ENCODE measurements at places on chromosomes 5 and 9. TPM values are rescaled to one million over a fixed set of nuclear protein-coding genes. Genes with fewer than 3 reads are reported as not detected.

- DNase-seq, result no peak
Measured at GRCh38 chr5:17340379-17340778, 122.9 kb downstream of the BASP1 start.

GRCh38 chr5:144433893-144434292 is 263.2 kb downstream of the KCTD16 start:
- no peak for DNase-seq

- DNase-seq, result no peak
Measured at GRCh38 chr5:138737494-138738265, 15.5 kb upstream of the CTNNA1 start.

- DNase-seq, result no peak
Measured at GRCh38 chr9:130352586-130353285, 87.2 kb downstream of the HMCN2 start.

DNA sequence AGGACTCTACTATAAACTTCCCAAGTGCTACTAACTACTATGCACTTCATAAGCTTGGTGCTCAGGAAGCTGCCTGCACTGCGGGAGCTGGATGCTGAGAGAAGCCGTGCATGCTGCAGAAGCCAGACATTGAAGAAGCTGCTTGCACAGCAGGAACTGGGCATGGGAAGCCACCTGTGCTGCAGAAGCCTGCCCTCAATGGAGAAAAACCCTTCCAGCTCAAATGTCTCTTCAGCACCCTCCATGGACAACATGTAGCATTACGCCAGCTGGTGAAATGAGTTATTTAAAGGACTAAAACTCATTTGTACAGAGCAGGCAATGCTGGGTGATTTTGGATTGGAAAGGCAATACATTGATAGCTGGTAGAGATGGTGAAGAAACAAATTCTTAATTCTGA is 247.2 kb downstream of the KIF4B start:
- no peak for DNase-seq

DNA sequence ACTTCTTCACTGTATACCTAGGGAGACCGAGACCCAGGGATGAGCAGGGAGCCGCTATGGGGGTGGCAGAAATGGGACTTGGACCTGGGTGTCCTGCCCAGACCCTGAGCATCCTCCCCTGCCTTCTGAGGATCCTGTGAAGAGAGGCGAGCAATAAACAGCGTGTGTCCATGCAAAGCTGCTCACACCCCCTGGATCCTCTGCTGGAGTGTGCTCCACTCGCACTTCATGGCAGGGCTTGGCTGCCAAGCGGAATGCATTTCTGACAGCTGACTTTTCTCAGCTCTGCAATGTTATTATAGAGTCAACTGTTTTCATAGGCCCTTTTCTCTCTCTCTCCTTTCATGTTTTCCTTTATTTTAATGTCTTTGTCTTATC is 31.0 kb upstream of the ALDH1B1 start:
- no peak for DNase-seq

DNA sequence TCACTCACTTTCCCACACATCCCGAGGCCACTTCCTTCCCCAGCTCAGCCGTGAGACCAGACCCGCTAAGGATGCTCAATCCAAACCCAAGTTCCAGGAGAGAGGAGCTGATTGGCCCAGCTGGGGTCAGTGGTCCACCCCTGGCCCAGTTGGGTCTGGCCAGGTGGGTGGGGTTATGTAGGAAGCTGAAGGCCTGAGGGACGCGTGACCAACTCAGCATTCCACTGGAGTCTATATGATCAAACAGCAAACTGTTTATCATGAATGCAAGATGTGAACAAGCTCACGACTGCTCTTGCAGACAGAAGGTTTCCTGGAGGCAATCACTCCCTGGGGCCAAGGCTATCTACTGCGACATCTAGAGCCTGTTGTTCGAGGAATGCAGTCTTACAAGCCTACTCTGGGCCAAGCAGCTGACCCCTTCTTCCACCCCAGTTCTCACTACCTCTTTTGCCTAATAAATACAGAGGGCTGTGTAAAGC is 4.9 kb upstream of the RAPGEF1 start:
- no peak for DNase-seq

DNA sequence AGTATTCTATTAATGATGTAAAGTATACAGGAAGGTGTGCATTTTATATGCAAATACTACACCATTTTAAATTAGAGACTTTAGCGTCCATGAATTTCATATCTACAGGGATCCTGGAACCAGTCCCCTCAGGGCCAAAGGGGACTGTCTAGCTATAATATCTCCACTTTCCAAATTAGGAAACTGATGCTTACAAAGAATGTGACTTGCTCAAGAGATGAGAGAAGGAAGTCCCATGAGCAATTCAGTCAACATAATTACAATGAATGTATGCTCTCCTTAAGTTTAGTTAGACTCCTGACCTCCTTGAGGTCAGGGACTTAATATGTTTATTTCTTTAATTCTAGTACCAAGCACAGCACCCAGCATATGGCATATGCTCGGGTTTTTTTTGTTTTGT is 23.7 kb downstream of the NIPBL start:
- no peak for DNase-seq

GRCh38 chr5:169904059-169904458 is 76.2 kb downstream of the INSYN2B start:
- DNase-seq, result no peak

Gene PCDHGB6
- 2.0 TPM for total RNA-seq

All from psoas muscle (tissue), 8 donors.